ENCODE measurements at places on chromosomes 6 and 20.

DNA sequence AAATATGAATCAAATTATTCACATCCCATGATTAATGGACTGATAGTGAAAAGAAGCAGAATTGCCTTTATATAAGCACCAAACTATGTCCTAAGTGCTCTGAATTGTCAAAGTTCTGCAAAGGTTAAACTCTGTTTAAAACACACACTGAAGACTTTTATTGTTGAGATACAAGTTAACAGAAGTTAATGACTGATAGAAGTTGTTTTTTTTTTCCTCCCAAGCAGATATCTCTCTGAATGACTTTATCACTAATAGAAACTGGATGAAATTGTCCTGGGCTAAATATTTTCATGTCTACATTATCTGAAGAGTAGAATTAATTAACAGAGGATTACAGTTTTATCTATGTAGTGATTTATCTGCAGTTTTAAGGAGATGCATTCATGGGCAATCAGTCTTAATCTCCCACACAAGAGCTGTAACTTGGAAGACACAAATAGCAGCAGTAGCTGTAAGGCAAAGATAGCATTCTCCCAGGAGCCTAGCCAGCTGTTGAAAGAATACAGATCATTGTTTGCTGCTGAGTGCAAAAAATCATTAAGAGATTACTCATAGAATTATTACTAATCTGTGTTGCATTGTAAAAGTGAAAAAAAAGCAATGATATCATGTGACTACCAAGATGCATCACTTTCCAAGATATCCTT lies 49.9 kb downstream of the BMP5 start:
- DNase-seq = no peak

GRCh38 chr6:25013246-25013645 lies 77.5 kb upstream of the RIPOR2 start:
- no peak for DNase-seq

DNA sequence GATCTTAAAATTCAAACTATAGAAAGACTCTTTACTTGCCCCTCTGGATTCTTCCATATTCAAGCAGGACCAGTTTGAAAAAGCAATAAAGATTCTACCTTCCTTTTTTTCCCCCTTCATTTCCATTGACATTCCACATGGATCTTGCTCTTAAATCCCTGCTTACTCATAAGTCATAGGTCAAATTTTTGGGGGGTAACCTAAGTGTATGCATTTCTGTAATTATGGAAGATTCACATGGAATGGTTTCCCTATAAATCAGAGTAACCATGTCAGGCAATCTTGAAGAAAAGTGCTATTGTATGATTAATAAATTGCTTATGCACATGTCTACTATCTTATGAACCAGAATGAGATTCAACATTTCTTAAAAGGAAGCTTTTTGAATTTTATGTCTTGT lies 551.0 kb downstream of the HAO1 start:
- DNase-seq = no peak

DNA sequence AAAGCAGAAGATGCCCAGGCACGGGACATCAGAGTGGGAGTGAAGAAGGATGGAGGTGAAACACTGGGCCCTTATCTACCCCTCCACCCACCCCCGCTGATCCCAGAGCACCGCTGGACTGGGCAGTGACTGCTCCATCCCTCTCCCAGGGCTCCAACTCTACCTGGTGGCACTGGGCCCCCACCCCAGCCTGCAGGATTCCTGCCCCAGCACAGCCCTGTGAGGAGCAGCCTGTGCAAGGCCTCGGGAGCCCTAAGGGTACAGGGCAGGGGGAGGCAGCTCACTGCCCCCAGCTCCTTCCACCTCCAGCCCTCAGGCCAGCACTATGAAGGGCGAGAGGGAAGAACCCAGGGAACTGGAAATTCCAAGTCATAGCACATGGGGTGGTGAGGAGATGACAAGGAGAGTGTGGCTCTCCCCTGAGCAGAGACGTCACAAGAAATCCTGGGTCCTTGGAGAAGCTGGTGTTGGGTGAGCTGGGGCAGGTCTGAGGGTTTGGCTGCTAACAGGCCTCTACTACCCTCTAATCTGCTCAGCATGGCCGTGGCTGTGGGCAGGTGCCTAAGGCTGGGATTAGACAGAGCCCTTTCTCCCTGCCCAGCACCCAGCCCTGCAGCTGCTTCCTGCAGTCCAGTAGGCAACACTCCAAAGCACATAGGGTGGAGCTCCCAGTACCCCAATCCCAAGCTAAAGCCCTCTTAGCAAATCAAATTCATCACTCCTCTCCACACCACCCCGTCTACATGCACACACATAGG lies 3.5 kb downstream of the CST3 start:
- DNase-seq = no peak

DNA sequence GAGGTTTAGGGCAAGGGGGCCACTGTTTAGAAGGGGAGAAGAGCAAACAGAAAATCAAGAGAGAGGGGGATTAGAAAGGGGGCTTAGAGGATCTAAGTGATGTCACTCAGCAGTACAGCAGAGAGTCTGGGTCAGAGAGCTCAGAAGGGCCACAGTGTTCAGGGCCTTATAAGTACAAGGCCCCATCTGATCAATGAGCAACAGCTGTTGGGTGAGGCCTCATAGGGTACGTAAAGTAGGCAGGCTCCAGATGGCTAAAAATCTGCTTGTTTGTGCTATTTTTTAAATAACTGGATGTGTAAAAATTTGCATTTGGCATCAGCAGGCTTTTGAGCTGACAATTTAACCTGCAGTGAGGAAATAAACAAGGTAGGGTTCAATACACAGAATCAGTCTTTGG lies 149.8 kb downstream of the SH3BGRL2 start:
- no peak for DNase-seq

DNA sequence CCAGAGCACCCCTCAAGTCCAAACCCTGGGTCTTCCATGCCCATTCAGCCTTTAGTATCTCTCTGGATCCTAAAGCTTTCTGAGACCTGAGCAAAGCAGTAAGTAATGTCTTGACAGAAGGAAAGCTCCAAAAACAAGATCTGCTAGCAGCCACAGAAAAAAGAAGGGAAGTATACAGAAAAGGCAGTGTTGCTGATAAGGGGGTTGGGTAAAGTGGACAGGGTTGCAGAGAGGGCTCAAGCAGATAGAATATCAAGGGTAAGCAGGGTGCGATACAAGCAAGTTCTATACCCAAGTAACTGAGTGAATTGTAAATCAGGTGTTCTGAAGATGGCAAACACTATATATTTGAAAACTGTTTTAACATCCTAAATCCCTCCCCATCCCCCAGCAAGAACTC lies 113.4 kb upstream of the CARMIL1 start:
- DNase-seq = no peak

- DNase-seq = no peak
Measured at GRCh38 chr6:21595285-21596144, 2.0 kb downstream of the SOX4 start.

DNA sequence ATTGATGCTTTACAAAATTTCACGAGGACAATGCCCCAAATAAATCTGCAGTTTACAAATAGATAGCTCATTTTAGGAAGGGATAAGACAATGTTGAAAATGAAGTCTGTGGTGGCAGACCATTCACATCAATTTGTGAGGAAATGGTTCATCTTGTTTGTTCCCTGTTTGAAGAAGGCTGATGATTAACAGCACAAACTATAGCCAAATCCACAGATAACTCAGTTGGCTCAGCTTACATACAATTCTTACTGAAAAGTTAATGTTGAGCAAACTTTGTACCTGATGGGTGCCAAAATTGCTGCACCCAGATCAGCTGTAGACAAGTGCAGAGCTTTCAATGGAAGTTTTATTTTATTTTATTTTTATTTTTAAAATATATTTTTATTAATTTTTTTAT lies 763.9 kb downstream of the DOK5 start:
- no peak for DNase-seq

- no peak for DNase-seq
Measured at GRCh38 chr20:10843146-10843711, 169.4 kb upstream of the JAG1 start.

DNA sequence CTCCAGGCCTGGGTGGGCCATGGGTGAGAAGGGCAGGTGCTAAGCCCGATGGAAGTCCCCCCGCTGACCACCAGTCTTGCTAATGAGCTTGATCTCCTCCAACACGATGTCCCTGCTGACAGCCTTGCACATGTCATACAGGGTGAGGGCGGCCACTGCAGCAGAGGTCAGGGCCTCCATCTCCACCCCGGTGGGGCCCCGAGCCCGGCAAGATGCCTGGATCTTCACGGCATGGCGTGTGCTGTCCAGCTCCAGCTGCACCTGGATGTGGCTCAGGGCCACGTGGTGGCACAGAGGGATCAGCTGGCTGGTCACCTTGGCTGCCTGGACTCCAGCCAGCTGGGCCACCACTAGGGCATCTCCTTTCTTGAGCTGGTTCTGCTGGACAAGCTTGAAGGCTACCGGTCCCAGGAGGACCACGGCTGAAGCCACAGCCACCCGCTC lies 27.9 kb downstream of the MOCS1 start:
- DNase-seq = no peak

DNA sequence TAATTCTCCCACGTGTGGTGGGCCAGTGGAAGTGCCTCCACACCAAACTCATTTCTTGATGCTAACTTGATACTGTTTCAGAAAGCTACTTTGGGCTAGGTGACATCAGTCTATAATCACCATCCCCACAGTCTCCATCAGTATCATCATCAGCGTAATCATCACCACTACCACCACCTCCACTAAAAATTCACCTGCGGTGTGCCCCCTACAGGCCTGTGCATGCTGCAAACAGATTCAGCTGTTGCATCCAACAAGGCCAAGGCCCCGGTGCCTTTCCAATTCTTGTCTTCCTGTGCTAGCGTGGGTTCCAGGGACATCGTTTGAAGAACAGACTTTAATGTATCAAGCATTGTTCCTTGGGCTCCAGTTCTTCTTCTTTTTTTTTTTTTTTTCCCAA lies 201.3 kb upstream of the EXOC2 start:
- no peak for DNase-seq

GRCh38 chr6:82088978-82089771 lies 158.4 kb downstream of the IBTK start:
- no peak for DNase-seq

GRCh38 chr20:30949761-30950160 lies 307.7 kb upstream of the DEFB115 start:
- DNase-seq = no peak

- no peak for DNase-seq
Measured at GRCh38 chr6:119726086-119726485, 376.5 kb upstream of the MAN1A1 start.

GRCh38 chr6:154466139-154466538 lies 44.3 kb downstream of the CNKSR3 start:
- no peak for DNase-seq

GRCh38 chr6:36998723-36999038 lies 6.8 kb upstream of the FGD2 start:
- no peak for DNase-seq

DNA sequence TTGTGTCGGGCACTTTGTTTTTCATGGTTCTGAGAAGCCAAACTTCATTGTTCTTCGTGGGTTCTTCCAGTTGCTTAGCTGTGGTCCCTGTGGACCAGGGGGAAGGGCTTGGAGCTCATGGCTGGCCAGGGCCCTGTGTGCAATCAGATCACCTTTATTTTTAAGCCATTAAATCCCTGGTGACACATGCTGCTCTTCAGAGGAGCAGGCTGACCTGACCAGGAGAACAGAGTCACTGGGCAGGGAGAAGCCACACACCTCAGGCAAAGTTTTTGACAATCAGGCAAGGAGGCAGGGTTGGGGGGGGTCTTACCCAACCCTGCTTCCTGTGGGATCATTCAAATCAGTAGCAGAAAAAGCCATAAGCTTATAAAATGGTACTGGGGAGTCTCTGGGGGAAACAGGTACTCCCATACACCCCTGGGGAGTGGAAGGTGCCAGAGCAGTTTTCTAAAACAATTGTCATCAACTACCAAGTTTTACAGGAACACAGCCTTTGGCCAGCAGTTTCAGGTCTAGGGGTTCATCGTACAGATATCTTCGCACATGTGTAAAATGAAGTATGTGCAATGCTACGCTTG lies 37.0 kb upstream of the PREX1 start:
- DNase-seq = no peak

DNA sequence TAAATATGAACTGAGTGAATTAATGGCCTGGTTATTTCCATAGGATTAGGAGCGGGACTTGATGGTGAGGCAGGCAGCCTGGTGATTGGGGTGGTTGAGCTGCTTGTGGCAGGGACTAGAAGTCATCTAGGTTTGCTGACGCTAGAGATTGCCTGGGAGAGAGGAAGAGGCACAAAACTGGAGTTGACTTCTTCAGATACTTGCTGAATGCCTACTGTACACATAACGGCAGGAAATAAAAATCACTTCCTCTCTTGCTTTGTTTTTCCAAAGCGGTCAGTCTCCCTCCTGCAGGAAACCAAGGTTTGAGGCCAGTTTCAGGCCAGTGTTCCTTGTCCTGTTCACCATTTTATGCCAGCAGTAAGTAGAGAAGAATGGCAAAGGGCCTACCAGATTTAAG lies 36.7 kb upstream of the MYLIP start:
- peak; percentile 30 for DNase-seq

DNA sequence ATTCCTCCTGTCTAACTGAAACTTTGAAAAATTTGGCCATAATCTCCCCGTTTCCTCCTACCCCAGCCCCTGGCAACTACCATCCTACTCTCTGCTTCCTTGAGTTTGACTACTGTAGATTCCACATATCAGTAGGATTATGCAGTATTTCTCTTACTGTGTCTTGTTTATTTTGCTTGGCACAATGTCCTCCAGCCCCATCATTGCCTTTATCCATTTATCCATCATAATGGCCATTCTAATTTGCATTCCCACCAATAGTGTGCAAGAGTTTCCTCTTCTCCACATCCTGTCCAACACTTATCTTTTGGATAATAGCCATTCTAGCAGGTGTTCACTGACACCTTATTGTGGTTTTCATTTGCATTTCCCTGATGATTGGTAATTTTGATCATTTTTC lies 202.3 kb downstream of the THBS2 start:
- no peak for DNase-seq

- DNase-seq = no peak
Measured at GRCh38 chr6:114419175-114419574, 76.4 kb upstream of the HS3ST5 start.

DNA sequence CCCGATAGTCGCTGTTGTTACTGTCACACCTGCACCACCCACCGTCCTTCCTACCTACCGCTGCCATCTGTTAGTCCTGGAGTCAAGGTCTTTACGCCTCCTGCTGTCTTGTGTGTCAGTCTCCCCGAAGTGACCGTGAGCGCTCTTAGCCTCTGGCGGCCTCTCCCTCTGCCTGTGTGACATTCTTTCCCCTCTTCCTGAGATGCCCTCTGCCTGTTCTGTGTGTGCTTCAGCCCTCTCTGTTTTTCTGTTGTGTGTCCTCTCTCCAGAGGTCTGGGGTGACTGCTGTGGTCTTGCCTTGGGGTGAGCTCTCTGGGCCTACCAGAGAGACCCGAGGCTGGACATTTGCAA lies 54.9 kb downstream of the TCP11 start:
- DNase-seq = no peak

GRCh38 chr6:47714802-47715201 lies 16.4 kb downstream of the ADGRF4 start:
- DNase-seq = no peak

DNA sequence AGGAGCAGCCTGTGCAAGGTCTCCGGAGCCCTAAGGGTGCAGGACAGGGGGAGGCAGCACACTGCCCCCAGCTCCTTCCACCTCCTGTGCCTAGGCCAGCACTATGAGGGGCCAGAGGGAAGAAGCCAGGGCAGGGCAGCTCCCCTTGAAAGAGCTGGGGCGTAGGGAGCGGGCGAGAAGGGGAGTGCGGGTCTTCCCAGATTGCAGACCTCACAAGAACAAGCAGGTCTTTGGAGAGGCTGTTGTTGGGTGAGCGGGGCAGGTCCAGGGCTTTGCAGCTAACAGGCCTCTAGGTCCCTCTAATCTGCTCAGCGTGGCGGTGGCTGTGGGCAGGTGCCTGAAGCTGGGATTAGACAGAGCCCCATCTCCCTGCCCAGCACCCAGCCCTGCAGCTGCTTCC lies 22.4 kb upstream of the CST1 start:
- DNase-seq = no peak

GRCh38 chr6:25535632-25536225 lies 116.3 kb upstream of the SCGN start:
- DNase-seq = no peak
